ENCODE measurements at places on chromosomes 2 and 18.

DNA sequence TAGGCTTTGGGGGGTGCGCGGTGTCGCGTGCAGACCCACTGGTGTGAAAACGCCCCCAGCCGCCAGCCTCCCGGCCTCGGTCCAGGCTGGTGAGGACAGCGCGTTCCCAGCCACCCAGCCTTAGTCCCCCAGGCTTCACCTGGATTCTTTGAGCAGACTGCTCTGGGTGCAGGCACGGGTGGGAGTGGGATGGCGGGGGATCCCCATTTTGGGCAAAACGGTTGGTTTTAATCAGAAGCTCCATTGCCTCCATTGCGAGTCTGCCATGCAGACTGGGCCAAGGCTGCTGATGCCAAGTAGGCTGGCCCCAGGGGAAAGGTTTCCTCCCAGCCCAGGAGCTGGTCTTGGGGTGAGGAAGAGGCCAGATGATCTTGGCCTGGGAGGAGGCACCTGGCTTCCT, 445 bp downstream of the MLPH start:
- no peak for DNase-seq

DNA sequence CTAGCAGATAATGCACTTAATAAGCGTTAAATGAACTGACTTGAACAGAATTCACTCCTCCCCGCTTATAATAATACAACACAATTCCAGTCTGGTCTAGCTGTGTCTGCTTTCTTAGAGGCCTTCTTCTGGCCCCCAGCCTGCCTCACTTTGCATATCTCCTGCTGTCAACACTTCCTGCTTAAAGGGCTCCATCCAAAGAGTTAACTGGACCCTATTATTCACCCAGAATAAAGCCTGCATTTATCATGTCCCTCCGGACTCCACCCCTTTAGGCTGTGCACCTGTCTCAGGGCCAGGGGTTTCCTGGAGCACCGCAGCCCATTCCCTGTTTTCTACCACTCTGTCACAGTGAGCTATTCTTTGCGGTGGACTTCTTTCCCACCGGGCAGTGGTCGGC, 292.8 kb upstream of the FBXO11 start:
- DNase-seq: no peak

DNA sequence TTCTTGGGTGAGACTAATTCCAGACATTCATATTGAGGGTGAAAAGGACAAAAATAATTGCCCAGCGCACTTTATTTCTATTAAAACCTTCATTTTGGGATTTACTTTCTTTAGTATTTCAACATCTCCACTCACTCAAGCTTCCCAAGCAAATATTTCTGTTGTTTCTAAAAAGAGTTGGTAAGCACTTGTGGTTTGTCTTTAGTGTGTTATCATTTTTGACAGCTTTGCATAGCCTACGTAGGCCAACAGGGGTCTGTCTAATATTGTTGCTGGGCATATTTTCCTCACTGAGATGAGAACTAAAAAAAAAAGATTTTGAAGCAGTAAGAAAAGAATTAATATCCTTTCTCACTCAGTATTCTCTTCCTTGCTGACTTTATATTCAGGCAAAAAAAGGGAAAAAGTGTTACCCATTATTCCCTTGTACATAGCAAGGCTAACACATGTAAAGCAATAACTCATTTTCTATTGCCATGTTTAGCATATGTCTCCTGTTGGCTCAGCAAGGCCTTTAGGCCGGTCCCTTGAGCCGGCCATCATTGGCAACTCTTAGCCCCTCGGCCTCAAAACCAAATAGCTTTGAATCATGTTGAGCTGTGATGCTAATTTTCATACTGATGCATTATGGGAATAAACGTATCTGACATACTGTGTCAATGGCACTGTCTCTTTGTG, 494.2 kb downstream of the ARHGAP15 start:
- no peak for DNase-seq

GRCh38 chr2:104769096-104769495, 84.8 kb upstream of the POU3F3 start:
- DNase-seq: no peak

GRCh38 chr2:189337656-189338055, 103.6 kb upstream of the WDR75 start:
- DNase-seq: no peak

DNA sequence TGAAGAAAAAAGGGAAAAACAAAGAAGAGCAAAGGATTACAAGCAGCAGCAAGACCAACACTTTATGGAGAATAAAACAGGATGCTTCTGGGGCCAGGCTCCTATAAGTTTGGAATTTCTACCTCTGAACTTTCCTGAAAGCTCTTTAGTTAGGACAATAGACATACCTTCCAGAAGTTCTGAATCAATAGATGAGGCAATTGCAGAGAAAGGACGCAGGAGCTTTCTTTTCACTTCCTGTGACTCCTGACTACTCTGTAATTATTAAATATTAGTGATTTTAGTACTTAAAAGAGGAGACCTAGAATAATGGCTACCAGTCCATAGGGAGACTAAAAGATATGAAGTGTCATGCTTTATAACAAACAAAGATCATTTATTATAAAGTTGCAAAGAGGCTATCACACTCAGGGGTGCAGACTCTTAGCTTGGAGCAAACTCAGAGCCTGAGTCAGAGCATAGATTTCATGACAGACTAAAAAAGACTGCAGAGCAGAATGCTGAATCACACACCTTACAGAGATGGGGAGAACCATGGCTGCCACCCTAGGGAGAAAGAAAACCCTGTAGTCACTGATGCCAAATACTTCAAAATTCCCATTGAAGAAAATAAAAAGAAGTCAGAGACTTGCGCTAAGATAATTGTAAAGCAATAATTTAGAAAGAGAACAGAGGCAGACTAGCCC, 52.5 kb upstream of the FAM136A start:
- no peak for DNase-seq

GRCh38 chr2:18172607-18173006, 294.1 kb downstream of the KCNS3 start:
- no peak for DNase-seq

DNA sequence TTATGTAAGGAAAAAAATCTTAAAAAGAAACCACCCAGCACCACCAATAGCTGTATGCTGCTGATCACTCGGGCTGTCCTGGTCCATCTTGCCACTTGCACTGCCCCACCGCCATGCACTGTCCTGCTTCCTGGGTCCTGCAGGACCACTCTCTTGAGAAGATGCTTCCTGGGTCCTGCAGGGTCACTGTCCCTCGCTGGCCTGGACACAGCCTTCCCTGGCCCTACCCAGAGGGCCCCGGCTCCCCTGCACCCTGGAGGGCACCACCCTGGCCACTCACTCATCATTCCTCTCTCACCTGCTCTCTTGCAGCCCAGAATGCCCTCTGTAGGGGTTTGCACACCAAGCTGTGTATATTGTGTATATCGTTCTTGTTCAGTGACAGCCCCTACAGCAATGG, 2.4 kb upstream of the OTOS start:
- no peak for DNase-seq

DNA sequence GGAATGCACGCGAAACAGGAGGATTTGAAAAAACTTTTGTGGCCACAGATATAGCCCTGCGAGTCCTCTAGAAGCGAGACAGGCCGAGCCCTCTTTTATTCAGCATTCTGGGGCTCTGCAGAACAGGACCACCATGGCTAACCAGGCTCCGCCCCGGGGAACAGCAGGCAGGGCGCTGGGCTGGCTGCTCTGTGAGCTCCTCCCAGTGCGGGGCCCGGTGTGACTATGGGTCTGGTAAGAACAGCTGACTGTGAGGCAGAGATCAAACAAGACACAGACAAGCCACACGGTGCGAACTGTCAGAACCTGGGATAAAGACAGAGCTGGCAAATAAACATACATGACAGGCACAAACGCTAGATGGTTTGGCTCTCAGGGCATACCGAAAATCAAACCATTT, 15.5 kb downstream of the PXDN start:
- DNase-seq: no peak

GRCh38 chr2:218680061-218680460, 8.2 kb downstream of the STK36 start:
- DNase-seq: no peak

- DNase-seq: no peak
Observed at GRCh38 chr2:140851258-140851981, 1279.4 kb downstream of the LRP1B start.

GRCh38 chr18:6352275-6352674, 62.4 kb downstream of the L3MBTL4 start:
- DNase-seq: no peak

DNA sequence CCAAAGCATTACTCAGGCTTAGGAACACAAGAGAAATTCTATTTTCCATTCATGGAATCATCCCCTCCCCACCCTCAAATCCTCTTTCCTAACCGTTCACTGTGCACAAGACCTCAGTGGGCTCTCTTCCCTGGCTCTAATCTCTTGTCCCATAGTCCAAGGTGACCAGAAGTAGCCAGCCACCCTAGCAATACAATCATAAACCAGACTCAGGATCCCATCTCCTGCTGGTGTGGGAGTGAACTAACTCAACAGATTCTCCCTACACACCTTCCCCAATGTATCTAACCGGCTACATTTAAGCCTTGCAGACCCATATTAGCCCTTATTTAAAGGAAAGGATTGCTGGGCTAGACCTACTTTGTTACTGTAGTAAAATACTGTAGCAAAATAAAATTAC, 45.5 kb downstream of the HNRNPLL start:
- DNase-seq: no peak

GRCh38 chr2:230318190-230319121, 8.5 kb upstream of the SP140L start:
- no peak for DNase-seq

Measured in KG1 (cell line).